ENCODE measurements at places on chromosomes 1 and 21.

- DNase-seq = no peak
Observed at GRCh38 chr1:226988334-226988666, 48.2 kb downstream of the COQ8A start.

- DNase-seq = no peak
Observed at GRCh38 chr1:4655674-4656532, 1.5 kb downstream of the AJAP1 start.

DNA sequence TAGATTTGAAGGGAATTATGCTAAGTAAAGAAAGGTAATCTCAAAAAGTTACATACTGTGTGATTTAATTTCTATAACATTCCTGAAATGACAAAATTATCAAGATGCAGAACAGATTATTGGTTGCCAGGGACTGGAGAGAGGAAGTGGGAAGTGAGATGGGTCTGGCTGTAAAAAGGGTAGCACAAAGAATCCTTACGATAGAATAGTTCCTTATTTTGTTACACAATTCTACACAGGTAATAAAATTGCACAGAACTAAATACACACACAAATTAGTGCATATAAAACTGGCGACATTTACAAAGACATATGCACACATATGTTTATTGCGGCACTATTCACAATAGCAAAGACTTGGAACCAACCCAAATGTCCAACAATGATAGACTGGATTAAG lies 33.5 kb downstream of the ZNF684 start:
- DNase-seq = no peak

DNA sequence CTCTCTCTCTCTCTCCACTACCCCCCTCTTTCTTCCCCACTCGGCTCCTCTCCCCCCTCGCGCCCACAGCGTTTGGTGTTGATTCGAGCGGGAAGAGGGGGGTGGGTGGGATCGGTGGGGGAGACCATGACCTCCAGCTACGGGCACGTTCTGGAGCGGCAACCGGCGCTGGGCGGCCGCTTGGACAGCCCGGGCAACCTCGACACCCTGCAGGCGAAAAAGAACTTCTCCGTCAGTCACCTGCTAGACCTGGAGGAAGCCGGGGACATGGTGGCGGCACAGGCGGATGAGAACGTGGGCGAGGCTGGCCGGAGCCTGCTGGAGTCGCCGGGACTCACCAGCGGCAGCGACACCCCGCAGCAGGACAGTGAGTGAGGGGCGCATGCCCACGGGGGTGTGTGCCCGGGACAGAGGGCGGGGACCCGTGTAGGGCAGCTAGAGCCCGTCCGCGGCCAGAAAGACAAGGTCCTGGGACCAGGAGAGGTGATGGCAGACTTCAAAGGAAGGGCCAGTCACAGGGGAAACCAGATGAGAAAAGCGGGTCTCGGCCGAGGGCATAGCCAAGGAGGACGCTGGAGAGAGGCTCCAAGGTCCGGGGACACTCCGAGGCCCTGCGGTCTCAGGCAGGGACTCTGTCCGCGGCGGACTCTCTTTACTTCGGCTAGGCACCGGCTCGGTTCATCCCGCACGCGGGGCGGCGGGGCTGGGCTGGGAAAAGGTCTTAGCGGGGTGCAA lies at the start of gene PRRX1:
Gene PRRX1 (plus strand): TSS at position 39 of the 735 bp plus-strand sequence. CDS start 88 bp downstream, at position 127.
- DNase-seq = no peak

GRCh38 chr1:115545791-115546733 lies 95.7 kb upstream of the VANGL1 start:
- DNase-seq = peak; percentile 11

- no peak for DNase-seq
Observed at GRCh38 chr1:182145441-182145840, 83.9 kb upstream of the ZNF648 start.

- DNase-seq = no peak
Observed at GRCh38 chr1:63888984-63889383, 115.2 kb downstream of the ROR1 start.

DNA sequence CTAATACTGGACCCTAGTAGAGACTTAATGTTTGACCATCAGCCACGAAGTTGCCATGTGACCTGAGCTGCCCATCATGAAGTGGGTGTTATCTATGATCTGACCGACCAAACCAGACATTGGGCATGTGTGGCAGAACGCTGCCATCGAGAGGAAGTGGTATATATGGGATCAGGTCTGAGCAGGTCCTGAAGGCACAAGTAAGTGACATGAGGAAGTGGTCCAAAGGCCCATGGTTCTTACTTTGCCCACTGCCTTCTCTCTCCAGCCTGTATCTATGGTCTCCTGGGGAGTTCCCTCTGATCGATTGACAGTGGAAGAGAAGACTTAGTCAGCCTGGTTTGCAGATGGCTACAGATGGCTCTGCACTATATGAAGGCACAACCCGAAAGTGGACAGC lies 7.9 kb downstream of the SPSB1 start:
- no peak for DNase-seq

- no peak for DNase-seq
Observed at GRCh38 chr1:196160066-196160795, 448.0 kb downstream of the KCNT2 start.

GRCh38 chr1:184113251-184113650 lies 61.7 kb downstream of the TSEN15 start:
- no peak for DNase-seq

DNA sequence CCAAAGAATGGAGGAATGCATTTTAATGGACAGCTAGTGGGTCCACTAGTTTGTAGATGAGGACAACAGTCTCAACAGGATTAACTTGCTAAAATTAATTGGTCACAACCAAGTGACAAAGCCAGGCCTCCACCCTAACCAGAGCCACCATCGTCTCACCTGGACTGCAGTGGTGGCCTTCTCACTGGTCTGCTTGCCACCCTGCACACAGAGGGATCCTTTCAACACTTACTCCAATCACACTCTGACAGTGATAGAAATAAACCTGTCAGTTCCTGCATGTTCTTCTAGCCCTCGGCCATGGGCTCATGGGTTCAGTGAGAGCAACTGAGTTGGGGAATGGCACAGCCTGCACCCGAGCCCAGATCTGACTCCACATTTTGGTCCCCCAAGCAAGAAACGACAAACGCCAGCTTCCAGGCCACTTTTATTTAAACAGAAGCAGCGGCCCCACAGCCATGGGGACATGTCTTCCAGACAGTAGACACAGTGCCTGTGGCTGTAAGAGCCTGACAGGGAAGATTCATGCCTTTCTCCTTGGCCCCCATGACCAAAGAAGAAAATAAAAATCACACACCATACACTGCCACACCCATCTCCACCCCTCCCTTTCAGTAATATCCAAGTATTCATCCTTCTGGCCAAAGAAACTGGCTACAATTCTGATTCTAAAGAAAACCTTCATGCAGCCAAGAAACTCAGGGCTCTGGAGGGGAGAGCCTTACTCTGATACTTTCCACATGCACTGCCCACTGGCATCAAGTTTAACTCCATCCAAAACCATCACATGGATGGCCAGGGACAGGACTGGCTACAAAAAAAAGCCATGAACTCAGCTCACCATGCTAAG lies 37.6 kb downstream of the DHCR24 start:
- no peak for DNase-seq

GRCh38 chr1:103616362-103616761 lies 865 bp upstream of the AMY2A start:
- DNase-seq = no peak

GRCh38 chr1:10829965-10830515 lies 33.6 kb upstream of the CASZ1 start:
- no peak for DNase-seq

DNA sequence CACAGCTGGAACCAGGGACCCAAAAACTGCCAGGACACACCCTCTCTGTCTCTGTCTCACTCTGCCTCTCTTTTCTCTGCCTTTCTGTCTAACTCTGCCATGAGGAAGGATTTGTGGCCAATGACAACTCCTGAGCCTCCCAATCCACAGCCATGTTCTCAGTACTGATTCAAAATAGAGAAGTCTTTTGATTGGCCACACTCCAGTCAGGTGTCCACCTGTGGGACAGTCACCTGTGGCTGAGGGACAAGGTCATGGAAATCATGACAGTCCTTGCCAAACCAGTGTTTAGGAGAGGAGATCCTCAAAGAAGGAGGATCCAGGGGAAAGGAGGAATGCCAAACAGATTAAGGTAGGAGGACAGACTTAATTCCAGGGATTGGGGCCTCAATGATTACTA lies 15.8 kb downstream of the TINAGL1 start:
- no peak for DNase-seq

- DNase-seq = peak; percentile 31
Observed at GRCh38 chr1:92961896-92962752, 862 bp upstream of the DIPK1A start.

- no peak for DNase-seq
Observed at GRCh38 chr1:157042846-157043245, 2.7 kb downstream of the ARHGEF11 start.

Data from NCI-H1092 (cell line).